ENCODE measurements at places on chromosomes 12 and 14. TPM values are rescaled to one million over a fixed set of nuclear protein-coding genes. Genes with fewer than 3 reads are reported as not detected.

The CD163L1 gene
- total RNA-seq = 1.7 TPM

GRCh38 chr12:104347374-104348075 is 44.0 kb downstream of the EID3 start:
- no peak for DNase-seq

DNA sequence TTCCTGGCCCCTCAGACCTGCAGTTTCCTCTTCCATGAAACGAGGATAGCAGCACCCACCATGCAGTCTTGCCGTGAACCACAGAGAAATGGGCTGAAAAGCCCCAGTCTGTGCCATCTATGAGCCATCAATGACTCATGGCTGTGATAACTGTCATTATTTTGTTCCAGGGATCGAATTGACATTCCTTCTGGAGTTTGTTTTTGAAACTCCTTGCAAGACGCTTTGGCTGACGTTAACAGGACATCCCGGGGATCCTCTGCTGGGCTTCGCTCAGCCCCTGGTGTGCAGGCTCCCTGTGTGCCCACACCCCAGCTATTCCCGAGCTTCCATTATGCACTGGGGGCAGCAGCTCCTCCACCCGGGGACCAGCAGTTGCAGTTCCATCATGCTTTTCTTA is 33.8 kb downstream of the MMAB start:
- no peak for DNase-seq

- DNase-seq = no peak
These were observed 581.0 kb upstream of the TMEM132C start for GRCh38 chr12:127685931-127686330.

DNA sequence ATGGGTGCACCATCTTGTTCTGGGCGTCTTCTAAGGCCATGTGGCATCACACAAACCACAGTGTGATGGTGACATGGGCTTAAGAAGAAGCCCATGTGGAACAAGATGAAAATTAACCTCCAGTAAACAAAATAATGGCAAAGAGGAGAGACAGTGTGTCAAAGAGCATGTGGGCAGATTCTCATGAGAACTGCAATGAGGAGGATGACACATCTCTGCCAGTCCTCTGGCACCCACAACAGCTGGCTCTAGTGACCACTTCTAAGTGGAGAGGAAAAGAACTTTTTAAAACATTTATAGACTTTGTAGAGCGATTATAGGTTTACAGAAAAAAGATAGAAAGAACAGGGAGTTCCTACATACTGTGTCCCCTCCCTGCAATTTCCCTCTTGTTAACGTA is 401.4 kb downstream of the ATP23 start:
- no peak for DNase-seq

DNA sequence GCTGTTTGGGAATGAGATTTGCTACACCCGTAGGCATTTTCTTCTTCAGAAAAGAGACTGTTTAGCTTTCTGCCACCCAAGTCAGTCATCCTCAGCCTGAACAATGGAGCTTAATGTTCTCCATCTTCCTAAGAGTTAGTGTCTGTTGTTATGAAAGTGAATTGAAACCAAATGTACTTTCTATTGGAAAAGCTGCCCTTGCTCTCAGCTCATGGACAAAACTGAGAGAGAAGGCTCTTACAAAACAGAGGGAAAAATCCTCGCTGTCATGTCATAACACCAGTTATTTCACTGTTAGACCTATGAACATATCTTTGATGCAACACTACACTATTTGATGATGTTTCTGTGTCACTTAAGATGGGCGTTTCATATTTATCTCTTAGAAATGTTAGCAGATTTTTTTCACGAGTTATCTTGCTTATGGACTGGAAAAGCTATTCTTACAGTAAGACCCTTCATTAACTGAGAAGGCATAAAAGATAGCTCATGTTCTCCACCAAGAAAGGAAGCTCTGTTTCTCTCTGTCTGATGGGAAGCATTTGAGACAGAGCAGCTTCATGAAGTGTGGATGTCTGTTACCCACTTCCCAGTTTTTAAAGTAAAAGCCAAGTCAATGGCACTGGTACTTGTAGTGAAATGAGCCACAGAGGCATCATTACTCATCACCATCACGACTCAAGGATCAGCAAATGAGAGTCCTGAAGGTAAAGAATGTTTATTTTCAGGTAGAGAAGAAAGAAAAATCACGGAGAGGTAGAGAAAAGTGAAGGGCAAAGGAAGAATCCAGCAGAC is 483.9 kb downstream of the ZFP36L1 start:
- DNase-seq = no peak

Measured in epithelial cell of proximal tubule (primary cell).